Psoas muscle (tissue), 8 donors: ENCODE measurements at places on chromosomes 6 and 20. TPM values are rescaled to one million over a fixed set of nuclear protein-coding genes. Genes with fewer than 3 reads are reported as not detected.
A peak's percentile ranks its signal among the peaks of the same experiment; 100 is the strongest.

GRCh38 chr6:92810913-92811312 lies 608.4 kb downstream of the EPHA7 start:
- no peak for DNase-seq

DNA sequence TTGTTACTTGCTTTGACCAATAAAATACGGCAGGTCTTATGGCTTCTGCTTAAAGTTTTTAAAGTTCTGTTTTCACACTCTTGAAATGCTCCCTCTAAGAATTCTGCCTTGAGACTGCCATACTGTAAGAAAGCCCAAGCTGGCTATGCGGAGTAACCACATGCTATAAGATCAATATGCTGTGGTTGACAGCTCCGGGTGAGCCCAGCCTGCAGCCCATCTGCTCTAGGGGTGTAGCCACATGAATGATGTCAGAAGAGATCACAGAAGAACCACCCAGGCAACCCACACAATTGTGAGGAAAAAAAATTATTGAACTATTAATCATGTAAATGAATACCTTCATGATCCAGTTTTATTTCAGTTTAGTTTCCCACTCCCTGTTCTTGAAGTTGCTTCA lies 26.1 kb upstream of the SH3BGRL2 start:
- no peak for DNase-seq

GRCh38 chr6:18340781-18341551 lies 46.2 kb upstream of the RNF144B start:
- no peak for DNase-seq

OPN5 gene
- polyA plus RNA-seq: not detected

- no peak for DNase-seq
Measured at GRCh38 chr6:119459207-119459974, 109.8 kb upstream of the MAN1A1 start.

- no peak for DNase-seq
Measured at GRCh38 chr6:109238396-109238795, 143.1 kb downstream of the CEP57L1 start.

- DNase-seq: peak; percentile 75
Measured at GRCh38 chr20:37522260-37523011, 1.4 kb downstream of the NNAT start.

DNA sequence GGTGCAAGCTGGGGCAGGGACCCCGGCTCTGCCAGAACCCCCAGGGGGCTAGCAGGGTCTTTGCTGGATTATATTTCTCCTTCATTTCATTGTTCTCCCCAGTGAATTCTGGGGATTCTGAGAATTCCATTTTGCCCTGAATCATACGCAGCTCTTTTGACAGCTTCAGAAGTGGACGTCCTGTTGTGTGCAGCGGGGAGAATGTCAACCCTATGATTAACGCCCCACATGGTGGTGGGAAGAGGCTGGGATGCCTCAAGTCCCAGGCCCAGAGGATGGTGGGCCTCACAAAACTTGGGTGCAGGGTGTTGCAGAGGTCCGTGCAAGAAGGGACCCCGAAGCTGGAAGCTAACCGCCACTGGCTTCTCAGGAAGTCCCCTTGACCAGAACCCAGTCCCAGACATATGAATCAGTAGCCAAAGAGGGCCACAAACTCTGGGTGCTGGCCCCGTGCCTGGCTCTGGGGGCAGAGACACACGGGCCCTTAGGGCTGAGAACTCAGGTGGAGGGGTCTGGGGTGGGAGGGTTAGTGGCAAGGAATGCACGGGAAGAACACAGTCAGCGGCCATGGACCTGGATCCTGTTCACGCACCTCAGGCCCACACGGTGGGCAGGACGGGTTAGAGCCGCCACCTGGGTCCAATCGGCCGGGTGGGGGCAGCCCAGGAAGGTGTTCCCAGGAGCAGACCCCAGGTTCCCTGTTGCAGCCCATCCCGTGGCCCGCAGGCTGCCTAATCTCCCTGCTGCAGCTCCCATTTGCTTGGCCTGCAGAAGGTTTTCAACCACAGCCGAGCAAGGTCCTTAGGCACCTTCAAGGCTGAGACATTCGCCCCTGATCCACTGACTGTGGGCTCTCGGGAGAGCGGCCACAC lies 51.2 kb downstream of the YTHDF1 start:
- peak; percentile 39 for DNase-seq

CCM2L gene
- 4.0 TPM for polyA plus RNA-seq

FNDC11 gene
- not detected for polyA plus RNA-seq

KIF25 gene
- 0.10 TPM for polyA plus RNA-seq
